ENCODE measurements at places on chromosomes 3 and 15.

DNA sequence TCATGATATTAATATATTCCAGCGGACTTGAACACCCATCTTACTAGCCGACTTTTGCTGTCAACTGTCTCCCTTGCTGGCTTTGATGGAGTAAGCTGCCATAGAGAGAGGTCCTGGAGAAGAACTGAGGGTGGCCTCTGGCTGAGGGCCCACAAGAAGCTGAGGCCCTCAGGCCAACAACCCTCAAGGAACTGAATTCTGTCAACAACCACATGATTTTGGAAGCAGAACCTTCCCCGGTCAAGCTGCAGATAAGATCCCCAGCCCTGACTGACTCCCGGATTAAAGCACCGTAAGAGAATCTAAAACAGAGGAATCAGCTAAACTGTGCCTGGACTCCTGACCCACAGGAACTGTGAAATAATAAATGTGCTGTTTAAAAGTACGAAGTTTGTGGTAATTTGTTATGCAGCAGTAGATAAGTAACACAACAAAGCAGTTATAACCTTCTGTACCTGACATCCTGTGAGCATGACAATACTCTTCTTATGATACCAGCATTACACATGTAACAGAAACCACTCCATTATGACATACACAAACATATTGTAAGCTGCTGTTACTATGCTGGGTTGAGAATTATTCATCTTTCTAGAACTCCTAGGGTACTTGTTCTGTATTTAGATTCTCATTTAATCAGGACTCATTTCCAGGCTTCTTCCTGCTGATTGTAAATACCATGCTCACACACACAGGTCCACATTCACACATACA lies 66.2 kb downstream of the HES1 start:
- DNase-seq = no peak

DNA sequence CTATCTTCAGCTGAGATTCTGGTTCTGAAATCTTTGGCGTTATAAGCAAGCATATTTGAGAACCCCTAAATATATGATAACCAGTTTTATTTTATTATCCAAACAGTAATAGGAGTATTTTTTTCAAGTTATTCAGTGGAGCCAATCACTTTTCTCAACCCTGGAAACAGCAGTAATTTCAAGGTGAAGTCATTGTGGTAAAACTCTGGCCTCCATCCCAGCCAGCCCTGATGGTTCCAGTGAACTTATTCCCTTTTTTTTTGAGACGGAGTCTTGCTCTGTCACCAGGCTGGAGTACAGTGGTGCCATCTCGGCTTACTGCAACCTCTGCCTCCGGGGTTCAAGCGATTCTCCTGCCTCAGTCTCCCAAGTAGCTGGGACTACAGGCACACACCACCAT lies 545.4 kb upstream of the IL12A start:
- DNase-seq = no peak

- DNase-seq = no peak
Observed at GRCh38 chr3:156388497-156389448, 166.1 kb downstream of the SSR3 start.

- DNase-seq = no peak
Observed at GRCh38 chr3:170044795-170045244, 7.0 kb downstream of the GPR160 start.

DNA sequence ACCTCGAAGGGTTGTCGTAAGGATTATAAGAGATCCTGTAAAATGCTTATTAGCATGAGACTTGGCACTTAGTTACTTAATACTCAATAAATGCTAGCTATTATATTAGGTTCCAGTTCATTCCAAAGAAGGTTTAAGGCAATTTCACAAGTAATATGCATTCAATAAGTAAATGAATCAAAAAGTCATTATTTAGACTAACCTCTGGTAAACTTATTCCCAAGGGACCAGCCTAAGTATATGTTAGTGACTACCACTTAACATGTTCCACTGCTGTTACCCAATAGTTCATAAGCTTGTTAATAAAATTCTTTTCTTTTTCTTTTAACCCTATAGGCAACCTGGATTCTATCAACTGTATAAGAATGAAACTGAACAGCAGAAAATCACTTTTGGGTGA lies 5.1 kb downstream of the PDCD10 start:
- peak; percentile 69 for DNase-seq

DNA sequence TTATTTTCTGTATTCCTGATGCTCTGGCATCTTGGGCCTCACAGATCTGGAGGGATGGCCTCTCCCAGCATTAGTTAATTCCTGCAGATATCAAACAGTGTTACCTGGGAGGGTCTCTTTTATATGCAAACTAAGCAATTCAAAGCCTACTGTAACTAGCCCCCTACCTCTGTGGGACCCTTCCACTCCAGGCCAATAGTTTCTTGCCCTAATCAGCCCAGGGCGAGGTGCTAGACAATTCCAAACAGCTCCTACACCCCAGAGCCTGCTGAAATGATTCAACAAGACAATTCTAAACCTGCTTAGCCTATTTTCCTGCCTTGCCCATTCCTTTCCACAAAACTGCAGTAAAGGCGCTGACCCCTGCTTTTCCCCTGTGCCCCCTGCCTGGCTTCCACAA lies 106.6 kb upstream of the IGSF10 start:
- no peak for DNase-seq

GRCh38 chr3:100297784-100298183 lies 36.8 kb upstream of the NIT2 start:
- no peak for DNase-seq

DNA sequence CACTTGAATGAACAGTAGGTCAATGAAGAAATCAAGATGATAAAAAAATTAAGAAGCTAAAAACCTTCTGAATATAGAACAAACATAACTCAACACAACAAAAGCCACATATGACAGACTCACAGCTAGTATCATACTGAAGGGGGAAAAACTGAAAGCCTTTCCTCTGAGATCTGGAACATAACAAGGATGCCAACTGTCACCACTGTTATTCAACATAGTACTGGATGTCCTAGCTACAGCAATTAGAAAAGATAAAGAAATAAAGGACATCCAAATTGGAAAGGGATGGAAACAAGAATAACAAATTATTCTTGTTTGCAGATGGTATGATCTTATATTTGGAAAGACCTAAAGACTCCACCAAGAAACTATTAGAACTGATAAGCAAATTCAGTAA lies 60.8 kb downstream of the ILDR1 start:
- DNase-seq = no peak

DNA sequence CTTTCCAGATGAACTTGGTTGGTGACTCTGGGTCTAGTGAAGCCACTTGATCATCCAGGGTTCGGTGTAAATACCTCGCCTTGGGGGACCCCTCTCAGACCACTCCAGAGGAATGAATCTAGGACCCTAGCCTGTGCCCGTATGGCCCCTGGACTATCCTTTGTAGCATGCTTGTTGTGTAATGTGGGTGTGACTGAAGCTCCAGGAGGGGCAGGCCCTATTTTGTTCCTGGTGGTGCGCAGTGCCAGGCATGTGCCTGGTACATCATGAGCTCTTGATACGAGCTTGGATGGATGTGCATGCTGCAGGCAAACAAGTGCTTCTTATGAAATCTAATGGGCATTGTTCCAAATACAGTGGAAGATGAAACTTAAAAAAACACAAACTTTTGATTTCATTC lies 82.8 kb downstream of the EBLN2 start:
- no peak for DNase-seq

GRCh38 chr3:53816425-53816824 lies 29.8 kb downstream of the CHDH start:
- no peak for DNase-seq

DNA sequence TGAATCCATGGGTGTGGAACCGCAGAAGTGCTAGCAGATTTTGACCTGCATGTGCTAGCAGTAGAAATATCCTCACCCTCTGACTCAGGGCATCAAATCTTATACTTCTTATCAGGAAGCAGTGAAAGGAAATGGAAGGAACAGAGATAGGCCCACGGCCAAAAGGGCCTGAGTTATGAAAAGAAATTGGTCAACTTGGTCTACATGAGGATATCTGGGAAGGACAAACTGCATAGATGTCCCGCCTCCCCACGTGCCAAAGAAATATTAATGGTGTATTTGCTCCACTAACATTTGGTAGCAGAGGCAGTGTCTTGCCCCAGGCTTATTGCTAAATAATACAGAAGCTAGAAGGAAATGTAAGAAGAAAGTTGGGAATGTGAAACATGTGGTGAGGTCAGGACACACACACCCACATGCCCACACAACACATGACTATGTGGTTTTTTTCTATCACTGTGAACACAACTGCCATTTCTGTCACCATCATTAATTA lies 93.6 kb upstream of the COL8A1 start:
- DNase-seq = peak; percentile 47
